Choroid plexus epithelial cell (primary cell): ENCODE measurements at places on chromosomes 6 and 20.

- DNase-seq = no peak
Observed at GRCh38 chr6:30845183-30845582, 39.1 kb upstream of the DDR1 start.

GRCh38 chr6:69867639-69867976 lies 1.3 kb downstream of the COL19A1 start:
- DNase-seq = no peak

DNA sequence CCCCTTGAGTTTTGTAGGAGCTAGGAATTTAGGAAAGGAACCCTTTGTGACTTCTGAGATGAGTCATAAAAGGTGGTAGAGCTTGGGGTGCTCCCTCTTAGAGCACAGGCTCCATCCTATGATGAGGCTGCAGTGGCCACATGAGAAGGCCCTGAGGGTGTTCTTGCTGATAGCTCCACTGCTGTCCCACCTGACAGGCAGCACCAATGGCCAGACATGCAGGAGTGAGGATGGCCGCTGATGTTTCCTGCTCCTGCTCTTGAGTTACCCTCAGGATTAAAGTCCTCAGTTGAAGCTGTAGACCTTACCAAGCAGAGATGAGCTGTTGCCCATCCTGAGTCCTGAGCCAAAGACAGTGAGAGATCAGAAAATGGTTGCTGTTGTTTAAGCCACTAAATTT lies 512.1 kb downstream of the CDH26 start:
- no peak for DNase-seq

DNA sequence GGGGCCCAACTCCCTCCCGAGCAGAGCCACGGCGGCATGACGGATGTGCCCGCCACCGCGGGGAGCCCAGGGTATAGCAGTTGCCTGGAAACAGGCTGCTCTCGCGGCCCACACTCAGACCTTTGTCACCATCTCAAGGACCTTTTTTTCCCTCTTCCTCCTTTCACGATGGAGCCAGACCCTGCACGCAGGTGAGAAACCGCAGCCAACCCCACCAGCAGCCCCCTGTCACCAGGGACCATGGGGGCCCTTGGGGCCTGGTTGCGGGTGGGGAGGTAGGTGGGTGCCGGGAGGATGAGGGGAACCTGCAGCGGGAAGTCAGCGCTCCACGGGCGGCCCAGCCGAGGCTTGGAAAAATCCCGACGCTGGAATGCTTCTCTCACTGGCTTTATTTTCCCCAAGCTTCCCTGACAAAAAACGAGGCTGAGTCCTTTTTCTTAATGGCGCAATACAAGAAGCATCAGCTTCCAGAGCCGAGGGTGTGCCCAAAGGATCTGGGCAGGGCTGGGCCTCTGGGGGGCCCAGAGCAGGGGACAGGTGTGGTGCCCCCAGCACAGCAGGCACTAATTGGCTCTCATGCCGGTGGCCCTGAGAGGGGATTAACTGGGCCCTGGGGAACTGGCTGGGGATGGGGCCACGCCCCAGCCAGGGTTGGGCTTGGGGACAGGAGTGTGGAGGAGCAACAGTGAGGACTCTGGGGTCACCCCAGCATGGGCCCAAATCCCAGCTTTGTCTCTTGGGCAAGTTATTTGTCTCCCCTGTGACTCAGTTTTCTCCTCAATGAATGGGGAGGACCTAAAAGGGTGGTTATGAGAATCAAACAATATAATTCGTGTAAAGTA lies 23.9 kb downstream of the NOL4L start:
- DNase-seq = peak; percentile 33

- DNase-seq = peak; percentile 45
Observed at GRCh38 chr20:34150306-34151000, 38.4 kb upstream of the EIF2S2 start.

DNA sequence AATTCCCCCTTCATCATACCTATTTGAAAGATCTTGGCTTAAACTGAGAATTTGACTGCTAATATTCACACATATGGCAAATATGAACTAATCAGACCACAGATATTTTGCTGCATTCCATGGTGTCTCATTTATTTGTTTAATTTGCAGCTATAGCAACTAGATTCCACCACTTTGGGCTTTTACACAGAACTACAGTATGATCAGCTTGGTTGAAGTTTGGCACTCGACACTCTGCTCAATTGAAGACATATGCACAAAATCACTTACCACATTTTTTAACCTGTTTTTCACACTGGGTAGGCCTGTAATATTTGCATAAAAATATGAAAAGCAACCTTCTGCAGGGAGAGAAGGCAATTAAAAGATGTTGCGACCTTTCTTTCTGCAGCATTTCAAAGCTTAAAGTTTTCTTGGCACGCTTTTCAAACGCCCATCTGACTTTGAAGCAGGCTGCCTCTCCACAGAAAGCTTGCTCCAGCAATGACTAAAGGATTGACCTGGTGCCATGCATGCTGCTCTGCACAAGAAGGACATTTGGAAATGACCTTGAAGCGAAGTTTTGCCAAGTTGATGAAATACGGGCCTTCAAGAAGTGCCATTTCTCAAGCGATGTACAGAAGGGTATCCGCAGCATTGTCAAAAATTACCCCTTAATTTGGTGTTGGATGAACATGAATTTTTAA lies 126.7 kb downstream of the AIG1 start:
- DNase-seq = peak; percentile 93

- no peak for DNase-seq
Observed at GRCh38 chr6:96792561-96793190, 44.6 kb downstream of the GPR63 start.

DNA sequence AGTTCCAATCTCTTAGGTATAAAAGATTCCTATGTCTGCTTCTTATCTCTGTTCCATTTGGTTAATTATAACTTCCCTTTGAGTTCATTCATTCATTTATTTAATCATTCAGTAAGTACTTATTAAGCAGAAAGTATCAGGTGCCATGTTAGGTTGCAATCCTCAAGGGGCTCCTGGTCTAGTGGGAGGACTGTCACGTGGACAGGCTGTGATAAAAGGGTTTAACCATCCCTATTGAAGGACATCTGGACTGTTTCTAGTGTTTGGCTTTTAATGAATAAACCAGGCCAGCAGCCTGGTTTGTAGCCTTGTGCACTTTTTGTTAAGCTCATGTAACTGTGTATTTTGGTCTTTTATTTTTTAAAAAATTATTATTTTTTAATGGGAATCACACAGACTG lies 162.1 kb upstream of the OGFRL1 start:
- DNase-seq = no peak

- no peak for DNase-seq
Observed at GRCh38 chr6:9422138-9422537, 986.8 kb upstream of the SLC35B3 start.

DNA sequence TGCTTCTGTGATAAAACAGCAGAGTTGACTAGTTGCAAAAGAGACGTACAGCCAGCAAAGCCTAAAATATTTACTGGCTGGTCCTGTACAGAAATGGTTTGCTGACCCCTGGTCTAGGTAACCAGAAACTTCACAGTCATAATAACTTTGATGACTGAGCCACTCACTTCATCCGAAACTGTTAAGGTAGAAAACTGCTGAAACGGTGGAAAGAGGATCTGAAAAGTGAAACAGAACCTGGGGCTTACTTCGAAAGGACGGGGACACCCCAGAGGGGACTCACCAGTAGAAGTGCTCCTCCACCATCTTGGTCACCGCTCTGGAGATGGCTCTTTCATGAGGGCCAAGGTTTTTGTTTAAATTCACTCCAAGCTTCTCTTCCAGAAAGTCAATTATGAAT lies 16.4 kb downstream of the FAXC start:
- DNase-seq = no peak

GRCh38 chr6:149717255-149717587 lies 680 bp downstream of the LATS1 start:
- no peak for DNase-seq

DNA sequence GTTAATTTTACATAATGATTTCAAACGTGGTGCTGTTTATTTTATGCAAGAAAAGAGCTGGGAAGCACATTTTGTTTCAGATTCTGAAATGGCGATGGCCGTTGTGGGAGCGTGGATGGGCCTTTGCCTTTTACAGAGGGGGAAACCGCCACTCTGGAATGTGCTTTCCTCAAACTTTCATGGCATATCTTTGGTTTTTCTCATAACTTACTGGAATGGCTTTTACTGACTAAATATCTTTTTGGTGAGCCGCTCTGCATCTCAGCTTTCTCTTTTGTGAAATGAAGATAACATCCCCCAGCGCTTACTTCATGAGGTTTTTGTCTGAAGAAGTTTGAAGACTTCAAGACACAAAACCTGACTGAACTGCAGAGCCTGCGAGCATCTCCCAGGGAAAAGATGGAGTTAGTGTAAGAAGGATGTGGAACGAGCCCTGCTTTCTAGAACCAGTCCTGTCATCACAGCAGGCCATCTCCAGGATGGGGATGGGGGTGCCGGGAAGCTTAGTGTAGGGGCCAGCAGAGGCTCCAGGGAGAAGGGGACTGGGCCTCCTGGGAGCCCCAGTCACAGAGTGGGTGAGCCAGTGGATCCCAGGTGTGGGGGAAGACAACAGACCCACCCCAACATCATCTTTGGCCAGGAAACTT lies 61.8 kb upstream of the TIAM2 start:
- peak; percentile 47 for DNase-seq

- DNase-seq = peak; percentile 89
Observed at GRCh38 chr6:128491610-128492206, 28.7 kb downstream of the PTPRK start.

GRCh38 chr6:129748212-129748900 lies 38.4 kb upstream of the ARHGAP18 start:
- peak; percentile 89 for DNase-seq

- no peak for DNase-seq
Observed at GRCh38 chr6:25866011-25866410, 8.0 kb downstream of the SLC17A3 start.

DNA sequence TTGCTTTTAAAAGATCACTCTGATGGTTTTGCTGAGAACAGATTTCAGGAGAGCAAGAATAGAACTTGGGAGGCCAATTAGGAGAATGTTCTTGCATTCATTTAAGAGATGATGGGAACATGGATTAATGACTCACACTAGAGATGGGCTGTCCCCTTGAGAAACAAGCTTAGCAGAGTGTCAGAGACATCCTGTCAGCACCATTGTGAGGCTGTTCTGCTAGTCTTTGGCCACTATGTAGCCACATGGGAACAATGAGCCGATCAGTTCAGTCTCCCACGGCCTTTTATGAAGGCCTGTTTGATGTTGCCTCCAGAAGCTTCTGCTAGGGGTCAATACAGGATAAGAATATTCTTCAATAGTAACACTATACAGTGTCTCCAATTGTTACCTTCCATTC lies 113.0 kb upstream of the EYA4 start:
- no peak for DNase-seq

DNA sequence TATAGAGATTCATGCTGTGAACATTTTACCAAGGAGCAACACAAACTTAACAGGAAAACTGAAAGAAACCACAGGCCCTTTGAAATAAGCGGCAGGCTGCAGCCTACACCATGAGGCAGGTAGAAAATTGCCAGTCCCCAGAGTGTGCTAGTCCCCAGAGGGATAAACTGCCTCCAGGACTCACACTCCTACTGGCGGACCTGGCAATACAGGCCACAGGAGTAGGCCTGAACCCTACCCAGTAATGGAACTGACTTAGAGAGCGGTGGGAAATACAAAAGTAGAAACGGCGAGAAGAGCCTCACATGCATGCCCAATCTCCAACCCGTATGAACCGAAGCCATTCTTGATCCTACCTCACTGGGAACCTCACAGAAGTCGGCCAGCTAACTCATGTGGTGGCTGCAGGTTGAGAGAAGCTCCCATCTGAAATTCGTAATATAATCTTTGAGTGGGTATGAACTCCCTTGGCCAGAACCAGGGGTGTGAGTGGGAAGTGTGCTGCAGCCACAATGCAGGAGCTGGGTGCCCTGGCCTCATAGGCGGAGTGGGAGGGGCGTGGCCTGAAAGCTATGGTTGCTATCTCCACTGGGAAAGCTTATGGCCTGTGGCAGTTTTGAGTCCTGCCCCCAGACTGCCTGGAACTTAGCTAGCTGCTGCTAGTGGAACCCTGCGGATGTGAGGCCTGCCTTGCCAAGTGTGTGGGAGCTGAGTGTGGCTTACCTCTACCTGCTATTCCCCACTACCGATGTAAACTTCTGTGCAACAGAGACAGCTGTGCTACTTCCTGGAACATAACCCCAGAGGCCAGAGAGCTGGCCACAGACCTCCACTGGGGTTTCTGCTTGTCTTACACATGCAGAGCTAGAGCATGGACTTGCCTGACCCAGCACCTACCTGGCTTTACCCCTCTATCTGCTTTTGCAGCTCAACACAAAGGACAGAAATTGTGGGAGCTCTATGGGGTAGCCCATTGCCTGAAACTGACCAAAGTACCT lies 146.5 kb upstream of the COL21A1 start:
- DNase-seq = peak; percentile 21

- peak; percentile 42 for DNase-seq
Observed at GRCh38 chr6:77466451-77467437, 3.5 kb upstream of the HTR1B start.

GRCh38 chr20:9323622-9324021 lies 190.8 kb upstream of the LAMP5 start:
- DNase-seq = peak; percentile 41

DNA sequence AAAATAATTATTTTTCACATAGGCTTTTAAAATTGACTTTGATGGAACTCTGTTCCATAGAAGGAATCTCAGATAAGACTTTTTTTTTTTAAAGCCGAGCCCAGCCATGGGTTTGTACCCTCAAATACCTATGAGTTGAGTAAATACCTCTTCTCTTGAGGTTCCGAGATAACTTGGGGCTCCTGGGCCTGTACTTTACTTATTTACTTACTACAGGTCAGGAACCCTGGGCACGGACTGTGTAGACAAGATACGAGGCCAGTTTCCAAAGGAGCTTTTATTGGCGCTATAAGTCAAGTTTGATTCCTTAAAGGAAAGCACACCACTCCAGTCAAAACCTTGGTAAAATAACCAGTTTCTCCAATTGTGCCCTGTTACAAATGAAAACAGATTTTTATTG lies 7.5 kb downstream of the AFG1L start:
- no peak for DNase-seq

- peak; percentile 45 for DNase-seq
Observed at GRCh38 chr6:34132486-34133185, 13.3 kb downstream of the GRM4 start.

DNA sequence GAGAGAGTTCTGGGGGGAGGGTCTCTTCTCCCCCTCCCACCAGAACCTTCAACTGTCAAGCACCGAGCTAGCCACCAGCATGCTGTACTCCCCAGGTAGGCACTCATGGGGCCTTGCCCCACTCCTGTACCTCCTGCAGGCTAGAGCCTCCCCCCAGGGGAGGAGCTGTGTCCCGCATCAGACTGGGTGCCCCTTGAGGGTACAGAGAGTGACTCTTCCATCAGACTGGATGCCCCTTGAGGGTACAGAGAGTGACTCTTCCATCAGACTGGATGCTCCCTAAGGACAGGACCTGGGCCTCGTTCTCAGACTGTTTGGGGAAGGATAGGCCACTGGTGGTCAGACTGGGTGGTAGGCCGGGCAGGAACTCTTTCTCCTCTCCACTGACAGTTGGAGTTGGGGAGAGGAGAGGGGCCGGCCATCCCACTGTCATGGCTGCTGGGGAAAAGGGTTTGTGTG lies at the start of gene CAPN11:
Gene CAPN11, plus strand, starts transcription at position 51 of the 459 bp plus-strand sequence. Its CDS starts 29 bp downstream, at position 80.
- no peak for DNase-seq

DNA sequence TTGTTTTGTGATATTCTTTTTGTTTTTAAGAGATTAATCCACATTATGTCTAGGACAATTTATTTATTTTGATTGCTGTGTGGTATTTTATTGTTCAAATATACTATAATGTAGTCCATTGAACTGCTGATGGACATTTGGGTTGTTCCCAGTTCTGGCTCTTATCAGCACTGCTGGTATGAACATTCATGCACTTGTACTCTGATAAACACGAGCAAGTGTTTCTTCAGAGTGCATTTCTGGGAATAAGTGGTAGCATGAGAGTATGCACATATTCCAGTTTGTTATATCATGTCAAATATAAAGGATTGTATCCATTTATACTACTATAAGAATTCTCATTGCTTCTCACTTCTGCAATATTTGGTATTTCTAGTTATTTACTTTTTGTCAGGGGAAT lies 7.1 kb downstream of the CALHM6 start:
- DNase-seq = no peak
